ENCODE measurements at places on chromosomes 7 and 10. TPM values are rescaled to one million over a fixed set of nuclear protein-coding genes. Genes with fewer than 3 reads are reported as not detected.

DNA sequence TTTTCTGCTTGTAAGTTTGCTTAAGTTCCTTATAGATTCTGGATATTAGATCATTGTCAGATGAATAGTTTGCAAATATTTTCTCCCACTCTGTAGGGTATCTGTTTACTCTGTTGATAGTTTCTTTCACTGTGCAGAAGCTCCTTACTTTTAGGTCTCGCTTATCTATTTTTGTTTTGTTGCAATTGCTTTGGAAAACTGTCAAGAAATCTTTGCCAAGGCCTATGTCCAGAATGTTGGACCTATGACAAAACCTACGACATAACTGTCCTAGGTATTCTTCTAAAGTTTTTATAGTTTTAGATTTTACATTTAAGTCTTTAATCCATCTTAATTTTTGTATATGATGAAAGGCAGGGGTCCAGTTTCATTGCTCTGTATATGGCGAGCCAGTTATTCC is 27.4 kb downstream of the COA1 start:
- no peak for DNase-seq

- DNase-seq, result peak; percentile 29
Observed at GRCh38 chr7:135147341-135147898, 452 bp upstream of the TMEM140 start.

- DNase-seq, result no peak
Observed at GRCh38 chr7:135159359-135160085, 11.0 kb downstream of the CYREN start.

ARL4A gene
- total RNA-seq, result 64.0 TPM

H2BK1 gene
- total RNA-seq, result not detected

CFAP70 gene
- 1.8 TPM for total RNA-seq

AKR1C3 gene
- 66.2 TPM for total RNA-seq
